ENCODE measurements at places on chromosomes 12 and 14.

GRCh38 chr14:70029296-70030132 is 150.3 kb downstream of the SMOC1 start:
- DNase-seq = no peak

DNA sequence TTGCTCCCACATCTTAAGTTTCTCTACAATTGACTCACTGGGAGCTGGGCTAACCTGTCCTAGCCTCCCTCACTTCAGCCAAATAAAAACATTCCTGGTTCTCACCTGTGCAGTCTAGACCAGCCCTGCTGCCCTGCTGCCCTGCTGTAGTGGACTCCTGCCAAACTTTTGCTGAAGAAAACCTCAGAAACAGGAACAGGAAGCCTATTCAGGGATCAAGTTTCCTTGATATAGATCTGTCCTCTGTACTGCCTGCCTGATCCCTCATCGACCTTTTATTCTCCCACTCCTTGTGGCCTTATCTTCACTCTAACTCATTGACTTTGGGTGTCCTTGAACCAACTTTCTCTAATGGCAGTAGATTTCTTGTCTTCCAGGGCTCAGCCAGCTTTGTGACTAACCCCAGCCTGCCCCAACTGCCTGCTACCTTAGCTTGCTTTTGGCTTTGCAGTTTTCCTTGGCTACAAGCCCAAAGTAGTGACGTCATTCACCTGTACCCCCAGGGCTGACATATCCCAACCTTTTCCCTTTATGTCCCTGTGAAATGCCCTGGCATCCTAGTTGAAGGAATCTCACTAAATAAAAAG is 234.8 kb downstream of the DUSP6 start:
- no peak for DNase-seq

- DNase-seq = peak; percentile 14
Observed at GRCh38 chr12:79933532-79934264, 1.2 kb downstream of the PPP1R12A start.

DNA sequence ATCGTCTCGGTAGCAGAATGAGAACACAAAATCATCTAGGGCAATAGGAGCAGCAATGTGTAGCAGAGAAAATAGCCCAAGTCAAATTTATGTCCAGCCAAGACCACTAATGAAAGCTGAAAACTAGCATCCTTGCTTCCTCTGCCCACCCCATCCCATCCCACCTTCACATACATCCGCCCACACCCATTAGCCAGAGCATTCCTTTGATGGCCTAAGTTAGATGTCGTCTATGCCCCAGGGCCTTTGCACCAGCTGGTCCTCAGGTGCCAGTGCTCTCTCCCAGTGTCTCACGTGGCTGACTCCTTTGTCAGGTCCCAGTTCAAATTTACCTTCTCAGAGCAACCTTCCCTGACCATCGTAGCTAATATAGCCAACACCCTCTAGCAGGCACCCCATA is 17.8 kb upstream of the PPP2R5C start:
- no peak for DNase-seq

DNA sequence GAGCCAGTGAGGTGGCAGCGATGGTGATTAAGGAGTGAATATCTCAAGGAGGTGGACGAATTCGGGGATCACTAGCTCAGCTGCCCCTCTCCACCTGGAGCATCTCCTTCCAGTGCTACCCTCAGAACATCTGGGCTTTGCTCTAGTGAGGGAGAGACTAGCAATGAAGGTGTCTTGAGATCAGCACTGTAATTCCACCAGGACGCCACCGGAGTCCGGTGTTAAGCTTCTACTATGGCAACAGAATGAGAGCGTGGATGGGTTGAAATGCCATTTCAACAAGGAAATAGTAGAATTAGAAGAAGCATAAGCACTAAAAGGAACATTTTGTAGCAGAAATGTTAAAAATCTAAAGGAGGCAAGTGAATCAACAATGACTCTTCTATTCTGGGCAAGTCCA is 61.1 kb downstream of the NTF3 start:
- no peak for DNase-seq

- DNase-seq = no peak
Observed at GRCh38 chr12:26246483-26247164, 51.3 kb downstream of the SSPN start.

GRCh38 chr12:4859478-4860210 is 50.1 kb upstream of the KCNA1 start:
- DNase-seq = no peak

DNA sequence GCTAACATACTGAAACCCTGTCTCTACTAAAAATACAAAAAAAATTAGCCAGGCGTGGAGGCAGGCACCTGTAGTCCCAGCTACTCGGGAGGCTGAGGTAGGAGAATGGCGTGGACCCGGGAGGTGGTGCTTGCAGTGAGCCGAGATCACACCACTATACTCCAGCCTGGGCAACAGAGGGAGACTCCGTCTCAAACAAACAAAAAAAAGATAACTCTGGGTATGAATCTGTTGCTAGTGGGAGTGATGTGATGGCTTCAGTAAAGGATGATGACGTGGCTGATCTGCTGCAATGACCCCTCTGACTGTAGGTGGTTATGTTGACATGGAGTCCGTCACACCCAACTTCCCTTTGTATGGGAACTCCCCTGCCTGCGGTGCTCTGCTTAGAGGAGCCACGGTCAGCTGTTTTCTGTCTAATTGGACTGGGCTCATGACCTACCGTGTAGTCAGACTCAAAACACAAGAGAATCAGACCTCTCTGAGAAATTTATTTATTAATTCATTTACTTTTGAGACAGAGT is 59.1 kb upstream of the MED13L start:
- no peak for DNase-seq

- peak; percentile 68 for DNase-seq
Observed at GRCh38 chr12:123150744-123151456, at the start of gene PITPNM2. Gene PITPNM2, minus strand, starts transcription at chr12:123151090. Its CDS starts 116,500 bp downstream, at chr12:123034590.

DNA sequence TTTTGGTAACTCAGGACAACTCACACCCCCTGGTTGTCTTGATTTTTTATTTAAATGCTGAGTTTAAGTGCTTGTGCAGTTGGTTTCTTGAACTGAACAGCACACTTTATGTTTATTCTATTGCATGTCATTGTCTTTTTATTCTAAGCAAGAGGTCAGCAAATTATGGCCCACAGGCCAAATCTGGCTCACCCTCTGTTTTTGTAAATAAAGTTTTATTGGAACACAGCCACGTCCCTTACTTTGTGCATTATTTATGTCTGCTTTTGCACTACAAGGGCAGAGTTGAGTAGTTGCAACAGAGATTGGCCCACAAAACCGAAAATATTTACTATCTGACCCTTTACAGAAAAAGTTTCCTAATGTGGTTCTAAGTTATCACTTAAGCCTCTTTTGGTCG is 52.3 kb downstream of the SUDS3 start:
- DNase-seq = no peak

- no peak for DNase-seq
Observed at GRCh38 chr14:21059842-21060613, 2.4 kb downstream of the RNASE8 start.

- no peak for DNase-seq
Observed at GRCh38 chr12:88643685-88644084, 63.4 kb upstream of the KITLG start.

GRCh38 chr12:16984484-16984883 is 378.5 kb upstream of the LMO3 start:
- DNase-seq = no peak

All from stimulated activated naive CD8-positive, alpha-beta T cell treated with anti-CD3 and anti-CD28 coated beads, Interleukin-15, Interleukin-2, amounts not matched to agents 100 U/mL and 50 U/mL, for 24 hours (primary cell).